Anterior cingulate cortex (tissue), 58 donors: ENCODE measurements at places on chromosomes 2 and 18.

GRCh38 chr2:151030663-151031230, 230.9 kb downstream of the RBM43 start:
- no peak for DNase-seq

GRCh38 chr2:179990676-179991317, 16.3 kb downstream of the CWC22 start:
- DNase-seq: no peak

- DNase-seq: no peak
Observed at GRCh38 chr2:101255501-101255900, 2.8 kb downstream of the CNOT11 start.

DNA sequence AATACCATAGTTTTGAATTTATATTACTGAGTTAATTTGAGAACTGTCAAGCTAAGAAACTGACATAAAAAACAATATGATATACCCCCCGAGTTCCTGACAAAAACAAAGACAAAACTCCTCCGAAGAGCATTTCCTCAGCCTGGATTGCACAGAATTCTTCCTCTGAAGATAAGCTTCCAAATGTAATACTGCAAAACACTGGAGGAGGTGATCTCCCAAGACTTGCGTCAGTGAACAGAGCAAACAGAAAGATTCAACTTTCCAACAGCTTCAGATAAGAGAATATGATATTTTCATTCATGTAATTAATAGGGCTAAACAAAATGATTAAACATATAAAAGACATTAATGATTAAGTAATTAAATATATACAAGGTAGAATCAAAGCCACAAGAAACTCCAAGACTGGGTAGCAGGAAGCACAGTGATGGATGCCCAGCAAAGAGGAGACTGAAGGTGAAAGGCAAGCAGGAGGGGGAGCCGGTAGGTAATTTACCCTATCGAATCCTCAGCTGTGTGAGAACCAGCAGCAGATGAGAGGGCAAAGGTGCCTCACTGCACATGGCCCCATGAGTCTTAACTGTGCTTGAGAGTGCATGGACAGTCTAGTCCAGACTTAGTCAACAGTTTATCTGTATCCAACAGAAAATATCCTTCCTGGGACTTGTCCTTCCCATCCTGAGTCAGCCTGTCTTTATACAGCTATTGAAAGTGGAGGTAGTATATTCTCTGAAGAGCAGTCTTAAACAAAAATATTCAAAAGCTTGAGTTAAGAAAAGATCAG, 18.3 kb upstream of the SERPINB3 start:
- DNase-seq: no peak

- no peak for DNase-seq
Observed at GRCh38 chr18:48757906-48758305, 192.9 kb downstream of the SMAD7 start.

DNA sequence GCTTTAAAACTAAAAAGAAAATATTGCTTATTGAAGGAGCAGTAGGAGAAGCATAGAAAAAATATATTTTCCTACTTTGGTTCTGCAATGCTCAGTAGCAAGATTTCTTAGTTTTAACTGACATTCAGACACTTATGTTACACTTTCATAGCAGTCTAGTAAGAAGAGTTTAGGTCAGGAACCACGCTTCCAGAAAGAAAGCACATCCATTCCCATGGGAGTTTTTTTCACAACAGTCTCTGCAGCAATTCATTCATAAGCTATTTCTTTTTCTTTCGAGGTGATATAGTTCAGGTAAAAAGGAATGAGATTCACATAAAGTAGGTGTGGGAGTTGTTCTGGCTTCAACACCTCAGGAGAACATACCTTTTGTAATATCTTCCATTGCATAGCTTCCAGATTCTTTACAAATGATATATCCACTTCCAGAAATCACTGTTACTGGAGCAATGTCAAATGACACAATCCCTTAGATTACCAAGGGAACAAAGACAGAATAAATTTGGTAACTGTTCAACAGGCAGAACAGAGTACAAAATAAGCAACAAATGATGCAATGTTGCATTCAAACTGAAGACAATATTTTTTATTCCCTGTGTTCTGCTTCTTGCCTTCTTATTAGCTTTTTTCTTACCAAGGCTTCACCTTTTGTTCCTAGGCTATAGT, 95.2 kb upstream of the GULP1 start:
- no peak for DNase-seq

DNA sequence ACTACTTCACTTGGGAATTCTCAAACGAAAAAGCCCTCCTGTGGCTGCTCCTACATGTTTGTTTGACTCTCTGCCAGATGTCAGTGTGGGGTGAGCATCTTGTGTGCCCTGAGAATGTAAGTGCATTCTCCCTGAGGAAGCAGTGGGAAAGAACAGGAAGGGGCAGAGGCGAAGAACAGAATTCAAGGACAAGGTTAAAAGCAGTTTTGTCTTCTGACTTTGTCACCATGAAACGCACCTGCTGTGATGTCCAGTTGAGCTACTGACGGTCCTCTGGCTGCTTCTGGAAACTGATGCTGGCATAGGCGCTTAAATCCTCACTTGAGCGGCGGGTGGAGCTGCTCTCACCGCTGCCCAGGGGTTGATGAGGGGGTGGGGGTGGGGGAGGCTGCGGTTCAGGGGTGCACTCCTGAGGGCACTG, 4.9 kb downstream of the IRS1 start:
- no peak for DNase-seq

DNA sequence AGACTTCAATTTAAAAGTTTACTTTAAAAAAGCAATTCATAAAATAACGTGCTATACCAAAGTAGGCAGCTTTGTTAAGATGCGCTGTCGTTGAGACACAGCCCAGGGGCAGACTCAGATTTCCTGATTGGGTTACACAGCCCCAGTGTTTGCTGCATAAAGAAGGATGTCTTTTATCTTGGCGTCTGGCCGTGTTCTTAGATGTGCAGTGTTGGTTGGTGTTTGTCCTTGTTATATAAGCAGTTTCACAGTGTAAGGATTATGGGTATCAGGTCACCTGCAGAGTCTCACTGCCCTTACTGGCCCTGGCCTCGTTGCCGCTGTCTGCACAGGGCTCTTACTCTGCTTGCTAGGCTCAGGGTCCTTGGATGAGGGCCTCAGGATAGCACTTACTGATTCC, 108.5 kb downstream of the WDSUB1 start:
- DNase-seq: no peak

DNA sequence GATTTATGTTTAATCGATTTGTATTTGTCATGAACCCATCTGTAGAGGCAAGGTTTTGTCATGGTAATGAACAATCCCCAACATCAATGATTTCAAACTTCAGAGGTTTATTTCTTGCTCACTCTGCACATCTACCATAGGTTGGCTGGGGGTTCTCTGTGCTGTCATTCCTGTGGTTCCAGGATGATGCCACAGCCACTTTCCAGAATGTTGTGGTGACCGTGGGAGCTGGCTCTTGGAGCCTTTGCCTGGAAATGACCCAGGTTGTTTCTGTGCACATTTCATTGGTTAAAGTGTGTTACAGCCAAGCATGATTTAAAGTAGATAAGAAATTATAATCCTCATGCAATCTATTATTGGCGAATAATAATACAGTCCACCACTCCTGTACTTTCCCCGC, 28.2 kb upstream of the EPAS1 start:
- no peak for DNase-seq

GRCh38 chr2:226115102-226115831, 684.4 kb downstream of the IRS1 start:
- no peak for DNase-seq
